ENCODE measurements at places on chromosomes 5 and 9. TPM values are rescaled to one million over a fixed set of nuclear protein-coding genes. Genes with fewer than 3 reads are reported as not detected.

DDX4 gene
- not detected for total RNA-seq

PCDHA10 gene
- total RNA-seq, result 1.2 TPM

SOHLH1 gene
- total RNA-seq, result not detected

SPINK14 gene
- not detected for total RNA-seq

ACOT12 gene
- 1.3 TPM for total RNA-seq

SHC3 gene
- total RNA-seq, result 5.8 TPM

TMOD1 gene
- 17.2 TPM for total RNA-seq

SMIM32 gene
- total RNA-seq, result 18.6 TPM

NADK2 gene
- 40.8 TPM for total RNA-seq

ESM1 gene
- 17.0 TPM for total RNA-seq

HMGXB3 gene
- 39.6 TPM for total RNA-seq

TRIM36 gene
- 1.3 TPM for total RNA-seq

SSBP2 gene
- total RNA-seq, result 65.8 TPM

ISL1 gene
- total RNA-seq, result not detected

RNF183 gene
- 3.1 TPM for total RNA-seq

ZCCHC9 gene
- 16.8 TPM for total RNA-seq

PCDHGA12 gene
- 10.0 TPM for total RNA-seq

FOXD4L5 gene
- total RNA-seq, result 0.06 TPM

Measured in metanephros (tissue), 2 donors.